Stimulated activated CD8-positive, alpha-beta memory T cell treated with anti-CD3 and anti-CD28 coated beads, Interleukin-7, amount 100 ng/mL, for 1 hour (primary cell): ENCODE measurements at places on chromosomes 5 and 9.

DNA sequence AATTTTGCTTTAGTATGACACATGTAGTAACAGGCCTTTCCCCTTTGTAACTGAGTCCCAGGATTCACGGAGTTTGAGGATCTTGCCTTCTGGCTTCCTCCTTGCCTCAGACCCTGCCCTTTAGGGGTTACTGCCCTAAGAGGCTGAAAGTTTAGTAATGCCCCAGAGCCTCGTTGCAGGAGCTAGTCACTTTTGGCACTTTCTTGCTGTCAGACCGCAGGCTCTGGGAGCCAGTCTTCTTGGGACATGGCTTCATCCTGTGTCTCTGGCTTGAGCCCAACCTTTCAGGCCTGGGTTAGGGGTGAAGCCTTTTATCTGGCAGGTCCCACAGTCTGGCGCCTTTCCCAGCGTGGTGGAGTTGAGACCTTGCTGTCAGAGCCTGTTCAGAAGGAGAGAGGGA is 185.6 kb upstream of the DMRT1 start:
- DNase-seq: no peak

DNA sequence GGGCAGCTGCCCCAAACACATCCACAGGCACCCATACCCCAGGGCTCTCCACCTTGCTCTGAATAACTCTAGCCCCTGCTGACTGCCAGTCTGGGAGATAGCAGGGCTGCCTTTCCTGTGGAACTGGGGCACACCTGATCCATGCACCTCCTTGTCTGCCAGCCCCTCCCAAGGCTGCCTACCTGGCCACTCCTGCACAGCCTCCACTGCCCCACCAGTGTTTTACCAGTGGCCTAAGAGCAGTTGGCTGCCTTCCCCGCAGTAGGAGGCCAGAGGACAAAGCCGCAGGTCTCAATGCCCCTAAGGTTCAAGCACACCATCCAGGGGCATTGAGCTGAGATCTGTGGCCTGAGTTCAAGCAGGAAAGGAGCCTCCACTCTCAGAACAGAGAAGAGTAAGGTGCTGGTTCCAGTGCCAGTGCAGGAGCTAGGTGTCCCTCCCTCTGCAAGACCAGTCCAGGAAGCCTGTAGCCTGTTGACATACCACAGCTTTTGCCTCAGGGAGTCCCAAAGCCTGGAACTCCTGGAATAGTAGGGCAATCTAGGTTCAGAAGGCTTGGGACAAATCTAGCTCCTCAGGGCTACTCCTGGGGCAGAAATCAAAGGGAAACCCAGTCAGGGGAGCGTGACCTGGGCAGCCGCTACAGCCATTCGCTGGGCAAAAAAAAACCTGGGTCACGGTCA is 514.5 kb upstream of the PTGER4 start:
- DNase-seq: no peak

- DNase-seq: no peak
Observed at GRCh38 chr5:153661897-153662296, 171.4 kb downstream of the GRIA1 start.

DNA sequence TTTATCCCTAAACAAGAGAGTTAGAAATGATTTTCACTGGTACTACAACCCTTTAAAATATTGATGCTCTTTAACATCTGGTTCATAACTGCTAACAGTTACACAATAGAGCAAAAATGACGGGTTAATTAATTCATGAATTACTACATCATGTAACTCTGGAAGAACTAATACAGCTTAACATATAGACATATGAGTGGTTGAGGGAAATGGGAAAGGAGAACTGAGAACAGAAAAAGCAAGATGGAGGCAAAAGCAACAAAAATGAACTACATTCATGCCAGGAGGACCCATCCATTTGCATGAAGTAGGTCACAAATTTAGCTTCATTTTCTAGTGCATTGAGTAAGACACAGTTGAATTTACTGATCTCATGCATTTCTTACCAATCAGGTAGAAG is 61.8 kb downstream of the C9 start:
- DNase-seq: no peak

DNA sequence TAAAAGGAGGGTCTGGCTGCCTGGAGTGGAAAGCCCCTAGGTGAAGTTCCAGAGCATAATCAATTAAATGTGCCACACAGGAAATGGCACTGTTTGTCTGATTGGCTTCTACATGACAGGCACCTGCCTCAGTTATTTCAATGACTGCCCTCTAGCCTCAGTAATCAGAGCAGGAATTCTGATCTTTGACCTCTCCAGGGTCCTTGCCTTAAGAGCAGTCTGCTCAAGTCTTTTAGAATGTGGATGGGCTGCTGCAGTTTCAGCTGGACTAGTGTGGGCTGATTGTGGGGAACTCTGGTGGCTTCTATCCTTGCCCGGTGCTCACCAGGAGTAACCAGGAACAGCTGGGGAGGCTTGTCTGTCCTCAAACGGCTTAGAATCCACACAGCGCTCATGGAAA is 98.9 kb downstream of the LIX1 start:
- DNase-seq: no peak

- no peak for DNase-seq
Observed at GRCh38 chr9:125444166-125444565, 182.5 kb downstream of the GAPVD1 start.

DNA sequence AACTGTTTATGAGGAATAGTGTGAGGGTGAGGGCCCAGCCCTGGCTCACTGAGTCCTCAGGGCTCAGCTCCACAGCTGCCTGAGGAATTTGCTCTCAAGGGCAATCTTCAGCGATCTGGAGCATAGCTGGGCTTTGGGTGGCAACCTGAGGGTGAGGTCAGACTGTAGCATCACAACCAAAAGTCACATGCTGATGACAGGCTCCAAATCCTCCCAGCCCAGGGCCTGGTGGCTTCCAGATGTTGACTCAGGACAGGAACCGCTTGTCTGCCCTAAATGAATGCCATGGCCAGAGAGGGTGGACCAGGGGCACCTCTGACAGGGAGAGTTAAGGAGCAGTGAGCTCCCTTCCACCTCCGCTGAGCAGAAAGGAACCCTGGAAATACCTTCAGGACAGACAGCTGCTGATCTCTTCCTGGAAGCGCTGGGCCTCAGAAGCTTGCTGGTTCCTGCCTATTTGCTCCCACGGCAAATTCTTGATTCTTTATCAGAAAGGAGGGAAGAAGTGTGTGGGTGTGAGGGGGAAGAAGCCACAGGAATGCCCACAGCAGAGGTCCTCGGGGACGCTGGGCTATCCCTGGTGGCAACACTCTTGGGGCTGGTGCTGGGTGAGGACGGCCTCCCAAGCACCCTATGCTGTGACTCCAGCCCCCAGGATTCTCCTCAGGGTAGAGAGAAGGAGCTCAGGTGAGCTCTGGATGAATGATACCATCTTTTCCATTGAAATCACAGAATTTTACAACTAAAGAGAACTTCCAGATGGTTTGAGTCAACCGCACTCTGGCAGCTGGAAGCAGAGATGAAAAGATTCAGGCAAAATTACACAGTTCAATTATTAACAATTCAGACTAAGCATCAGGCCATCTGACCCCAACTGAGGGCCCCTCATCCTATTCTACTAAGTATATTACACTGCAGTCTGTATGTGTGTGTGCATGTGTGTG is 13.8 kb upstream of the CTSL start:
- DNase-seq: no peak

DNA sequence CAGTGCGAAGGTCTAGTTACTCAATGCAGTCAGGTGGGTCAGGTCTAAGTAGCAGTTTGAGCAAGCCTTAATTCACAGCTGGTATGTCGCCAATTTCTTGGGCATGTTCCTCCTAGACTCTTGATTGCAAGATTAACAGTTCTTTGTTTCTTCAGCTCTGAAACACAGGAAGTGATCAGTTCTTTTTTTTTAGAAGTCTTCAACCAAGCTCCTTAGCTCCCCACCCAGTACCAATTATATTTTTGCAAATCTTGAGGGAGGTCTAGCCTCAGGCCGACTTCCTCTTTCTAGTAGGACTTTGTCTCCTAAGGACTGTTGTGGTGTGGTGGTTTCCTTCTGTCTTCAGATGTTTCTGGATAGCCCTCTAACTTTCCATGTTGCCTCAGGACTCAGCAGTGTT is 2054.2 kb downstream of the MAT2B start:
- no peak for DNase-seq

- no peak for DNase-seq
Observed at GRCh38 chr5:27876071-27876470, 837.7 kb upstream of the CDH9 start.
